ENCODE measurements at places on chromosomes 2 and 18.
A peak's percentile ranks its signal among the peaks of the same experiment; 100 is the strongest.

- no peak for DNase-seq
These were observed 10.7 kb downstream of the KIF1A start for GRCh38 chr2:240809276-240809675.

DNA sequence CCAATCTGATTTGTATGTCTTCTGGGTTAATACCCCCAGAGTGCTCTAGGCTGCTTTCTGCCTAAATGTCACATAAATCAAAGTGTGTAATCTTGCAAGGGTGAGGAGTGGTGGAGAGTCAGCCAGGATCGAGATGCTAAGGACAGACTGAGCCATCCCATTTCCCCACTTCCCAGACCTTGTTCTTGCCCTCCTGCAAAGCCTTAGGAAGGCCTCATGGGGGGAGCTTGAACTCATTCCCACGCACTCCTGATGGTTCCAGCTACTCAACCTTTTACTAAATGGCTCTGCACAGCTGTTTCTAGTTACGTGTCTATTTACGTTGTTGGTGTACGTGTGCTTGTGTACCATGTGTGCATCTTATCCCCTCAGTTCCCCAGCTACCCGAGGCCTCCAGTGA, 423.6 kb upstream of the TNP1 start:
- no peak for DNase-seq

DNA sequence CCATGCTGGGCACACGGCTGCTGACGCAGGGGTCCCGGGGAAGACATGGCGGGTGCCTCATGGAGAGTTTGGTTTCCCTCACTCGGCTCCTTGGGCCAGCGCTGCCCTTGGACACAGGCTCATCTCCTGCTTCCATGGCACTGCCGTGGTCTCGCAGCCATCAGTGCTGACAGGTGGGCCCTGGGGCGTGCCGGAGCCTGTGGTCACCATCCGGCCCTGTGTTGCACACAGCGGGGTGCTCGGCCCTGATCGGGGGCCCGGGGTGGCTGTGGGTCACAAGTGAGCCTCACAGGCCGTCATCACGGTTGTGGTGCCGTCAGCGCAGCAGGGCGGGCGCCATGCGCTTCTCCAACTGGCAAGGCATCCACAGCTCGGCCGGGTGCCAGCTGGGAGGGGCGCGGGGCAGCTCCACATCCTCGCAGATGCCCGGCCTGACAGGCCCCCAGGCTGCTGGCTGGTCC, 582 bp downstream of the RTP5 start:
- no peak for DNase-seq

- no peak for DNase-seq
These were observed 15.1 kb downstream of the ARHGEF4 start for GRCh38 chr2:130851624-130852382.

DNA sequence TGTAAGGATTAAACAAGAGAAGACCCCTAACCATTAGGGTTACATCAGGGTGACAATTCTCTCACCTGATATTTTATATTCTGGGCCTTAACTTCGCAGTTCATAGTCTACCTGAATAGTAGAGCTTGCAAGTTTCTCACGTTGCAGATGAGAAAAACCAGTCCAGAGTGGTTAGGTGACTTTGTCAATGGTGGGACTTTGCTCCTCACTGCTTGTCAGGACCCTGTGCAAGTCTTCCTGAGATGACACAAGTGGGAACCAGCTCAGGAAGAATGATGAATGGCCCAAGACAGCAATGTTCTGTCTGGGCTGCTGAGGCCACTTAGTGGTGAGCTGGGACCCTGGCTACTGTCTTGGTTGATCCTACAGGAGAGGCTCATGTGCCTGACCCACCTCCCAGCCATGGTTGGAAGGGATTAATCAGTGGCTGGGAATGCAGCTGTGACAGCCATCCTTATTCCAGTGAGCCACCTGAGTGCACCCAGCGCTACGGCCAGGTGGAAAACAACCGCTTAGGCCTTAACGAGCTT, 16.9 kb downstream of the LGALSL start:
- DNase-seq: no peak

DNA sequence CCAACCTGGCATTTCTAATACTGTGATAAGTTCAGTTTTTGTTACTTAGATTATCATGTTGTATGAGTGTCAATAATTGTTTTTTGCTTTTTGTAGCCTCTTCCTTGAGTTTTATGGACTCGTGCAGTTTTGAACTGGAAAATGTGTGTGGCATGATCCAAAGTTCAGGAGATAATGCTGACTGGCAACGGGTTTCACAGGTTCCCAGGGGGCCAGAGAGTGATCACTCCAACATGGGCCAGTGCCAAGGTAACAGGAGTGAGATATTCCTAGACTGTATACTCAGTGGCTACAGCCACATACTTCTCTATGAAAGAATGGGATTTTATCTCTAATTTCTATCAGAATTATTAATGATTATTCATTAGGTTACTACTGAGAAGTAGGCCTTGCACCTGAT, 18.2 kb downstream of the MEP1B start:
- DNase-seq: no peak

GRCh38 chr2:102057502-102058292, 65.9 kb downstream of the IL1R2 start:
- DNase-seq: no peak

DNA sequence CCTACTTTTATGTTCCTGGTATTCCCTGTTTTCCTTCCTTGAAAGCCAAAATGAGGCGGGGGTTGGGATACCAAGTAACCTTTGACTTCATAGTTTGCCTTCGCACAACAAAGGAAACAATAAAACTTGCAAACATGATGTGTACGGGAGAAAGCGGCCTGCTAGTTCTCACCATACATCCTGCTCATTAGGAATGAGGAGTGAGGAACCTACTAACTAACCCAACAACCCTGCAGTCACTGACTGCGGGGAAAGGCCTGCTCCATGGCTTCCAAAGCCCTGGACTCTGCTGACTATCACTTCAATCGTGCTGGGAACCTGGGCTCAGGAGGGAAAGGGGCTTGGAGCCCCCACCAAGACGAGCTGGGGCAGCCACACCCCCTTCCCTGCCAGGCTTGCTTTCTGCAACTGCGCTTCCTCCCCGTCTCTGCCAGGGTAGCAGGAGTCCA, 24.2 kb downstream of the RPL31 start:
- no peak for DNase-seq

- no peak for DNase-seq
These were observed 86.6 kb downstream of the SOWAHC start for GRCh38 chr2:109700680-109701274.

DNA sequence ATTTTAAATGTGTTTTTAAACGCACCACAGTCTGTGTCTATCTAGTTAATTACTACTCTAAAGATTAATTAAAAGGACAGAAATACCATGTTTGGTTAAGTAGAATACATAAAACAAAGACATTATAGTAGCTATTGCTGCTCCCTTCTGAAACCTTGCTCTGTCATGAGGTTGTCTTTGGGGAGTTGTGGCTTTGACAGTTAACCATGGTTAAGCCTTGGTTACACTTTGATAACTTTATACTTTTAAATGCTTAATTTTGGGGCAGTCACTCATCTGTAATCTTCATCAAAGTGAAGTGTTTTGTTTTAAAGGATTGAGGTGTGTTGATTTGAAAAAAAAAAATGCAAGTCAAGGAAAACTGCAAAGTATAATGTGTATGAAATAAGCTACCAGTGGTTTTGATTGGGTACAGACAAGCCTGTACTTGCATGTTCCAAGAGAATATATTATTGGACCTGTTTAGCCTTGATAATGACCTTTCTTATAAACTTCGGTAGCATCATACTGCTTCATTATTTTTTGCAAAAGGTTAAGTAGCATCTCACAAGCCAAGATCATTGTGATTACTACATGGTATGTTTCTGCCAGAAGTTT, 29.8 kb upstream of the TBR1 start:
- no peak for DNase-seq

- no peak for DNase-seq
These were observed 19.4 kb downstream of the EXOC6B start for GRCh38 chr2:72806280-72806945.

GRCh38 chr2:197339016-197339415, 28.4 kb upstream of the ANKRD44 start:
- DNase-seq: no peak

GRCh38 chr2:147739508-147739907, 105.3 kb upstream of the ACVR2A start:
- DNase-seq: no peak

DNA sequence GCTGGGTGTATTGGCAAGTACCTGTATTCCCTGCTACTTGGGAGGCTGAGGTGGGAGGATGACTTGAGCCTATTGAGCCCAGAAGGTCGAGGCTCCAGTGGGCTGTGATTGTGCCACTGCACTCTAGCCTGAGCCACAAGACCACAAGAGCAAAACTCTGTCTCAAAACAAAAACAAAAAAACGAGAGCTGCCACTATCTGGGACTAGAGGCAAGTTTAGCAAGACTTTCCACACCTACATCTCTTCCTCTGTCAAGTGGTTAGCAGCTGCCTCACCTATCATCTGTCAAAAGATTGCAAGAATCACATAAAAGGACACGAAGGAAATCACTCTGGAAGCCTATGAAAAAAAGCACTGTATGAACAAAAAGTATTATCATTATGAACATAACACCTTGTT, 55.2 kb upstream of the RIOK3 start:
- no peak for DNase-seq

DNA sequence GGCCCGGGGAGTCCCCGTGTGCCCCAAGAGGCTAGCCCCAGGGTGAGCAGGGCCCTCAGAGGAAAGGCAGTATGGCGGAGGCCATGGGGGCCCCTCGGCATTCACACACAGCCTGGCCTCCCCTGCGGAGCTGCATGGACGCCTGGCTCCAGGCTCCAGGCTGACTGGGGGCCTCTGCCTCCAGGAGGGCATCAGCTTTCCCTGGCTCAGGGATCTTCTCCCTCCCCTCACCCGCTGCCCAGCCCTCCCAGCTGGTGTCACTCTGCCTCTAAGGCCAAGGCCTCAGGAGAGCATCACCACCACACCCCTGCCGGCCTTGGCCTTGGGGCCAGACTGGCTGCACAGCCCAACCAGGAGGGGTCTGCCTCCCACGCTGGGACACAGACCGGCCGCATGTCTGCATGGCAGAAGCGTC, 16.9 kb upstream of the FAHD2A start:
- DNase-seq: no peak

GRCh38 chr2:241598487-241598886, 38.5 kb downstream of the THAP4 start:
- peak; percentile 31 for DNase-seq

DNA sequence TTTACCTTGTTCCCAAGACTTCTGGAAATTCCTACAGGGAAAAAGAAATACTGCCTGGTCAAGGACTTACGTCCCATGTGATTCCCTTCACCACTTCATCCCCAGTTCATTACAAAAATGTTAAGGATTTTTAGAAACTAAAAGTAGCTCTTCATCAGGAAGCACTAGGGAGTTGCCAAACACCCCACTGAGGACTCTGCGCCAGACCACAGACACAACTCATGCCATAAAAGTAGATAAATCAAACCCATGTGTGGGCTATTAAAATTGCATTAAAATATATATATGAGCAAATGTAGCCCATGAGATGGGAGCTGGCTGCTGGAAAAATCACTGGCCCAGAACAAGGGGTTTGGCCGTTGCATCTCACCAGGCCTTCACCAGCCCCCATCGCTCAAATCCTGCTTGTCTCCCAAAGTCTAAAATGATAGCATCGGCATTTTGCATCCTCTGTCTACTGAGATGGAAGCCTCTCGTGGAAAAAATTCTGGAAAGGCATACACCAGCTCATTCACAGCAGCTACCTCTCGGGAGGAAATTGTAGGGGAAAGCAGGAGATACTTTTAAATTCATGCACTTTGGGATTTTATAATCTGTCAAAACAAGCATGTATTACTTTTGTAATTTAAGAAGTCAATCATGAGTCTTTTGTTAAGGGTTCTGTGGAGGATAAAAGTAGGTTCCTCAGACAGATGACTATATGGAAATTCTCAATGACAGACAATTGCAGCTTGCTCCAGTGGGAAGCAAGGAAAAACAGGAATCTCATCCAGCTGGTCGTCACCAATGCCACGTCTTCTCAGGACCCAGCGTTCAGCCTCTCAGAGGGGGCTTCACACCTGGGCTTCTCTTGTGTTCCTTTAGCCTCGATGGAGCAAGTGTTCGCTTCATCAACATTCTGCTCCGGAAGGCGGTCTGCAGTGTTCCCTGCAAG, 113.9 kb downstream of the MREG start:
- no peak for DNase-seq

GRCh38 chr2:48851161-48851560, 95.6 kb upstream of the LHCGR start:
- DNase-seq: no peak

- DNase-seq: no peak
These were observed 15.6 kb downstream of the BAZ2B start for GRCh38 chr2:159600752-159601151.

DNA sequence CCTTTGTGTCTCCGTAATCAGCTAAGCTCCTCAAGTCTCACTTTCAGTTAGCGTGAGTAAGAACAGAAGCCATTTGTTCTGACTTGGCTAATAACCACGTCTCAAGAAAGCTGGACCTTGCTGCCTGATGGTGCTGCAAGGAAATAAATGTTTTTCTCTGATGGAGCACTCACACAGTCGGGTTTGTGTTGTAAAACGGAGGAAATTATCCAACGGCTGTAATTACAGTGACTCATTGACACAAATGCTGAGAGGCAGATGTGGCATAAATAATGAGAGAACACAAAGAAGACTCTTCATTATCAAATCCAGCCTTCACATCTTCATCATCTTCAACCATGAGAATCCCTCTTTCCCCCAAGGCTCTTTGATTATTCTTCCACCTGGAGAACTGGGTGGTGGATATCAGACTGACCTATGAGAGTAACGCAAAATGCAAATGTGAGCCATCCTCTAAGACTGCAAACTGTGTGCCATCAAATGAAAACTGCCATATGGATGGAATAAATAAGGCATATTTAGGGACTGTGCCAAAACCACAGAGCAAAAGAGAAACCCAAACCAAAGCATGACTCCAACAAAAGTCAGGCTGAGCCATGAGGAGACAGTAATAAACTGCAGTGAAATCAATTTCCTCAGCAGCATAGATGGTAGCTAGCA, 252.6 kb downstream of the RND3 start:
- no peak for DNase-seq

- no peak for DNase-seq
These were observed 1328.7 kb upstream of the NXPH2 start for GRCh38 chr2:140108706-140109475.

- no peak for DNase-seq
These were observed 52.3 kb downstream of the DIS3L2 start for GRCh38 chr2:232013701-232014353.

DNA sequence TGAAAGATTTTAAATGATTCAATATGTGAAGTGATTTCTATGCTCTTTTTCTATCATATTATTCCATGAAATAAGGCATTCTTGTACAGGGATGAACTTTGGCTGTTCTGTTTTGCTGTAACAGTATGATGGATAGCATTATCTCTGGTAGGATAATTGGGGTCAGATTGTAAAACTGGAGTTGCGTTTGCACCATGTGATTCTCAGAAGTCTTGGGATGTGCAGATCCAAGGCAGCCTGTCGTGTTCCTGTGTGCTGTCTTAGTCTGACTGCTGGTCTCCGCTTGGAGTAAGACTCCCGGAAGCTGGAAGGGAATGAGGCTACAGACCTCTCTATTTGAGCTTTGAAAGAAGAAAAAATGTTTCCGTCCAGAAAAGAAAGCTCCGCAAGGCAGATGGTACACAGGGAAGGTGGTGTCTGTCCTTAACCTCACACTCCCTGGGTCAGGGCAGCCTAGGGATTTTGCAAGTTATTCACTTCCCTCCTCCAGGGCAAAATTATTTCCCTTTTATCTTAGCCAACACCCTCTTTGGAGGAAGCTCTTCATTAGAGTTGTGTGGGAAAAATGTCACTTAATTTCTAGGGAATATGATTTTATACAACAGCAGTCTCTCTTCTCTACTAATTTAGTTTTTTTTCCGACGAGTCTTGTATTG, 250.6 kb downstream of the PTPRM start:
- no peak for DNase-seq

- no peak for DNase-seq
These were observed 288.7 kb downstream of the LPIN1 start for GRCh38 chr2:12035029-12035720.

All from cerebellar nuclear complex (tissue), 1 donor.